Nucleus accumbens (tissue), 56 donors: ENCODE measurements at places on chromosomes 16 and 17.

GRCh38 chr17:72479113-72479512 is 358.3 kb downstream of the SOX9 start:
- no peak for DNase-seq

GRCh38 chr16:77833921-77834634 is 45.7 kb downstream of the VAT1L start:
- no peak for DNase-seq

- DNase-seq: no peak
These were observed 16.6 kb downstream of the GPR179 start for GRCh38 chr17:38326996-38327792.

- DNase-seq: no peak
These were observed 171.4 kb downstream of the COPRS start for GRCh38 chr17:31687505-31688126.

DNA sequence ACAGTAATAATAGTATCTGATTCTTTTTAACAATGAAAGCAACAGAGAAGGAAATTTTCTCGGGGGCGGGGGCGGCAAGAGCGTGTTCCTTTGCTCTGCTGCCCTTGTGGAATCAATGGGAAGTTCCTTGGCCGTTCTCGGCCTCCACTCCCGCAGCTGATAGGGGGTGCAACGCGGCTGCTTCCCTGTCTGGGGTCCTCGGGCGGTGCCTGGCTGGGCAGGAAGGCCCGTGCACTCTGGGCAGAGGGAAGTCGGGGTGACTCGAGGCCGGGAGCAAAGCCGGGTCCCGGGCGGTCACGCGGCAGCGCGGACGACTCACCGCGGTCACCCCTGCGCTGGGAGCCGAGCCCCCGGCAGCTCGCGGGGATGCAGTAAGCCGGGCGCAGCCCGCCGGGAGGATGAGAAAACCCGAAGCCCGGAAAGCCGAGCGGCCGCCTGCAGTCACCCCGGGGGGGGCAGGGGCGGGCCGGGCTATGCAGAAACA is 2.5 kb downstream of the TUBB3 start:
- no peak for DNase-seq

DNA sequence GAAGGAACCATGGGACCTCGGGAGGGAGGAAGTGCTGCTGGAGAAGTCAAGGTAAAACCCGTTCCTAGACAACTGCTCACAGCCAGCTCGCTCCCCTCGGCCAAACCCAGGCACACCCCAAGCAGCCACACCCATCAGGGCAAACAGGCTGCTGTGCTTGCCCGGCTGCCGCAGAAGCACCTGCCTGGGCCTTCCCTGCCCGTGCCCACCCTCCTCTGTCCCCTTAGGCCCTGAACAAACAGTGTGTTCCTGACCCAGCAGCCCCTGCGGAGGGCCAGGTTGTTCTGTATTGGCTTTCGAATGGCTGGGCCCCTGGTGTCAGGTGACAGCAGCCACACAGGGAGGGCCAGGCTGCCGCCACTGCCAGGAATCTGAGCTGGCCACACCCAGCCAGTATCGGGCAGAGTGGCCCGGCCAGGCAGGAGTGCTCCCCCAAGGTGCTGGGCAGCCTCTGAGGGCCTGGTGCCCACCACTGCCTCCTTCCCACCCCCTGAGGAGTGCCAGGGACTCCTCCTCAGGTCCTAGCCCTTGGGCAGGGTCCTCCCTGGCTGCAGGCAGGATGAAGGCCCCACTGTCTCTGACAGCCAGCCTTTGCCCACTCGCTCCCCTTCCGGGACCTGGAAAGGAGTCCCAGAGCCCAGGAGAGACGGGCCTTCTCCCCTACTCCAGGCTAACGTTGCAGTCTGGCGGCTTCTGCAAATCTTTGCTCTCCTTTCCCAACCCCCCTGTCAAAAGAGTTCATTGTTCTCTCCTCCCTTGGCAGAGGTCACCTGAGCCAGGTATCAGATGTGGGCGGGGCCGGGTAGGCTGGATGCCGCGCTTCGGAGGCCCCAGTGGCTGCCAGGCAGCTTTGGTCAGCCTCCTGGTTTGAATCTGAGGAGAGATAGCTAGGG is 24.0 kb downstream of the LLGL2 start:
- DNase-seq: no peak

DNA sequence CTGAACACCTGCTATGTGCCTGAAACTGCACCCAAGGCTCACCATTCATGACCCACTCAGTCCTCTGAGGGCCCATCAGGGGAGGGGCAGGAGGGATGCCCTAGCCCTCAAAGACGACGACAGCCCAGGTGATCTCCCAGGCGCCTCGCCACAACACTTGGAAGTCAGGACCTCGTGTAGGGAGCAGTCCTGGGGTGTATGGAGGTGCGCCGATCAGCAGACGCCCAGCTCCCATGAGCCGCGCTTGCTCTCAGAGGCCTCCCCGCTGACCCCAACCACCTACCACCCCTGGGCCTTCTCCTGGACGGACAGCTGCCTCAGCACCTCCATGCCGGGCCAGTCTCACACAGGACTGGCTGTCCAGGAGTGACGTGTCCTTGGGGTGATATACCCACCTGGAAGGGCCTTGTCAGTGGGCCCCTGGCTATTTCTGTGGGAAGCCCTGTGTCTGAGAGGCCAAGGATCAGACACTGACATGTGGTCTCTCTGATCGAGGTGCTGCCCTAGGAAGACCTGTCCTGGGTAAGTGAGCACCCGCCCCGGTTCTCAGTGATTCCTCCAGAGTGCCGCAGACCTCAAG is 26.7 kb downstream of the KDM8 start:
- no peak for DNase-seq

- no peak for DNase-seq
These were observed 178.3 kb downstream of the CDK5R1 start for GRCh38 chr17:32664936-32665583.

- DNase-seq: no peak
These were observed 160.1 kb downstream of the SALL1 start for GRCh38 chr16:50991006-50991405.

DNA sequence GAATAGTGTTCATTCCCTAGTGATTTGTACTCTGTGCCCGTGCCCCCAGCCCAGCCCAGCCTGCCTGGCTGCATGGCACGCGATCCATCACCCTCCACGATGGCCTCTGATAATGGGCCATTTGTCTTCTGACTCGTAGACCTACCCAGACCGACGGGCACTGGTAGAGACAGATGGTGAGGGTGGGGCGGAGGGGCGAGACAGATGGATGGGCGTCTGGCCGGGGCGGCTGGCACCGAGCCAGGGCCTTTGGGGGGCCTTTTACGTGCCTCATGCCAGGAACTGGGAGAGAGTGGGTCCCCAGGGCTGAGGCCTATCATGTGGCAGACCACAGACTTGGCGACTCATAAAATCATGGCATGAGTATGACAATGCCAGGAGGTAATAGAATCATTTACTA is 25.4 kb downstream of the CRHR1 start:
- no peak for DNase-seq

GRCh38 chr17:17186051-17186450 is 20.1 kb downstream of the PLD6 start:
- DNase-seq: no peak

DNA sequence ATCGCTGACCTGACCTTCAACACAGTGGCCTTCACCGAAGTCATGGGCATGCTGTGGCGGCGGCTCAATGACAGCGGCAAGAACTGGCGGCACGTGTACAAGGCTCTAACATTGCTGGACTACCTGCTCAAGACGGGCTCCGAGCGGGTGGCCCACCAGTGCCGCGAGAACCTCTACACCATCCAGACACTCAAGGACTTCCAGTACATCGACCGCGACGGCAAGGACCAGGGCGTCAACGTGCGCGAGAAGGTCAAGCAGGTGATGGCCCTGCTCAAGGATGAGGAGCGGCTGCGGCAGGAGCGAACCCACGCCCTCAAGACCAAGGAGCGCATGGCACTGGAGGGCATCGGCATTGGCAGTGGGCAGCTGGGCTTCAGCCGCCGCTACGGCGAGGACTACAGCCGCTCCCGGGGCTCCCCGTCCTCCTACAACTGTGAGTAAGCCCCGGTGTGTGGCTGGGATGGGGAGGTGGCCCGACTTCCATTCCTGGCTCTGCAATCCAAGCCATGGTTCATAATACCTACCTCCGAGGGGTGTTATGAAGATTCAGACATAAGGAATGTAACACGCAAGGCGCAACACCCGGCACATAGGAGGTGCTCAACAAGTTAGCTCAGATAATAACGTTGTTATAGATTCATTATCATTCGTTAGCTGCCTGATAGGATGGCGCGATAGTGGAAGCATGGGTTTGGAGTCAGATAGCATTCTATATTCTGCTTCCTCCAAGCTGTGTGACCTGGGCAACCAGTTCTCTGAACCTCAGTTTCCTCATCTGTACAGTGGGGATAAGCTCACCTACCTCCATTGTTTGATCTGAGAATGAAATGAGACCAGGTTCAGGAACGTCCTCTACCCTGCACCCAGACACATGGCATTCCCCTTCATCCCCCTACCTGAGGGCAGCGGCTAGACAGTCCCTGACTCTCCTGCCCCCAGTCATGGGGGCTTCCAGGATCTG is 4.4 kb downstream of the EPN3 start:
- no peak for DNase-seq

GRCh38 chr17:17024778-17025300 is 17.4 kb upstream of the MPRIP start:
- no peak for DNase-seq

DNA sequence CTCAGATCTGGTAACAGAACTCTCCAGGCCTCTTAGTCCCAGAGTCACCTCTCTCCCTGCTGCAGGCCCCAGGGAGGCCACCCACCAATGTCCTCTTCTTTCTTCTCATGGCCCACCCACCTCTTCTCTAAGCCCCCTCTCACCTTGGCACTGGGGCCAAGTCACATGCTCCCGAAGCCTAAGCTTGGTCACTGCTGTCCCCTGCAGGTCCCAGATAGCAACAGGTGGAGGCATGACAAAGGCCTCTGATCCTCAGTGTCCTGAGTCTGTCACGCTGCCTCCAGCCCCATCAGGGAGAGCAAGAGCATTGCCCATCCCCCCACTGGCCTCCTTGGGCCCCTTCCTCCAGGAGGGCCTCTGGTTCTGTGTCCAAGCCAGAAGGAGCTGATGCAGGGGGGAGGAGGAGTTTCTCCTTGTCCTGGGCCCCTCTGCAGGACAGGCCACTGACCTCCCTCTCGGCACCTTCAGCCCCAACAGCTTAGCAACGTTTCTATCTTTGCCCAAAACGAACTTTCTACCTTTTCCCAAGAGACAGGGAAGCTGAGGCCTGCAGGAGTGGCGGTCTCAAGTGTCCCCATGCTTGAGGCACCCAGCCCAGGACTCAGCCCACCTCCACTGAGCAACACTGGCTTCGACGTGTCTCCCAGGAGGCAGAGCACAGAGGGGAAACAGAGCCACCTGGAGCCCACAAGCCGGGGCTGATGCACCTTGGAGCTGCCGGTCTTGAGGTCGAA is 8.6 kb downstream of the P2RX1 start:
- DNase-seq: no peak

GRCh38 chr17:34502426-34502825 is 77.0 kb upstream of the TMEM132E start:
- DNase-seq: peak; percentile 7

DNA sequence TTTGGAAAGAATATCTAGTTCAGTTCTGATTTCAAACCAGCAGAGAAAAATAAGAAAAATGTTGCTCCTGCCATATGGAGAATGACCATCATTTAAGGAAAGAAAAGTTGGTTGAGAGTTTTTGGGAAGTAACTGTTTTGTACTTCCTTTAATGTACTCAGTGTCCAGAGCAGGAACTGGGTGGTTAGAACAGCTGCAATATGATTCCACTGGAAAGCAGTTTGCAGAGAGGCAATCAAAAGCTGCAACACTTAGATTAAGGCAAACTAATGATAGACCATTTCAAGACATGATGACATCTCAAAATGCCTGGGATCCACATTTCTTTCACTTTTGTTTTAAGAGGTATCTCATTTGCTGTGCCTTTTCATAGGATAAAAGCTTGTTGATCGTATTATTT is 313.3 kb upstream of the HSBP1 start:
- no peak for DNase-seq

DNA sequence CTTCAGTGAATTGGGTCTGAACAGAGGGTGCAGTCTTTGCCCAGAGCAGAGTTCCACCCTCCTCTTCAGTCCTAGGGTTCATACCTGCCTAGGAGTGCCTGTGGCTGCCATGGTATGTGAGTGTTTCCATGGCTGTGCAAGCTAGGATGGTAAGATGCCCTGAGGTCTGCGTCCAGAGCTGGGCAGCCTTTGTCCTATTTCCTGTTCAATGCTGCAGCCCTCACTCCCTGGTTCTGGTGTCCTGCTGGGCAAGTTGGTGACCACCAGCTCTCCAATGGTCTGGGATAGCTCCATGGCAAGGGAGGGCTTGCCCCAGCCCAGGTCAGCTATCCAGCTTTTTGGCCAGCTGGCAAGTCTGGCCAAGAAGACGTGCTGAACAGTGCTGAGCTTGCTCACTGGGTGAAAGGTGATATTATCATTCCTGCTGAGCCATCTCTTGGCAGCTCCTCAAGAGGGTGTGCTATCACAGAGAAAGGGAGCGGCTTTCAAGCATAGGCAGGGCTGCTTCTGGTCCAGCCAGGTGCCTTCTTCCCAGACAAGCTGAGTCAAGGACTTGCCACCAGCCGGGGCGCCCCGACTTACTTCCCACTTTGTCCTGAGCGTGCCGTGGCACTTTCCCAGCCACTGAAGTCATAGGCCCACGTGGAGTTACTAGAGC is 13.0 kb upstream of the NFATC3 start:
- DNase-seq: no peak

DNA sequence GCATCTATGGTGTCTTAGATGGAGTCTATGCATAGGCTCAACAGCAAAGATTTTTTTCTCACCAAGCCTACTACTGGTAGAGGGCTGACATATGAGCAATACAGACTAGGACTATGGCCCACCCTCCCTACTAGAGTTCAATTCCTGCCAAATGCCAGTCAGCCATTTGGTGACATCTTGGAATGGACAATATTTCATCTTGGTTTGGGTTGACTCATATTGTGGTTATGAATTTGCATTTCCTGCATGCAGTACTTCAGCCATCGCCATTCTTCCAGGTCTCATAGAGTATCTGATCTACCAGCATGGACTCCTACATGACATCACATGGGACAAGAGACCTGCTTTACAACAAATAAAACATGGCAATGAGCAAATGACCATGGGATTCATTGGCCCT is 778.1 kb upstream of the SOX9 start:
- no peak for DNase-seq

DNA sequence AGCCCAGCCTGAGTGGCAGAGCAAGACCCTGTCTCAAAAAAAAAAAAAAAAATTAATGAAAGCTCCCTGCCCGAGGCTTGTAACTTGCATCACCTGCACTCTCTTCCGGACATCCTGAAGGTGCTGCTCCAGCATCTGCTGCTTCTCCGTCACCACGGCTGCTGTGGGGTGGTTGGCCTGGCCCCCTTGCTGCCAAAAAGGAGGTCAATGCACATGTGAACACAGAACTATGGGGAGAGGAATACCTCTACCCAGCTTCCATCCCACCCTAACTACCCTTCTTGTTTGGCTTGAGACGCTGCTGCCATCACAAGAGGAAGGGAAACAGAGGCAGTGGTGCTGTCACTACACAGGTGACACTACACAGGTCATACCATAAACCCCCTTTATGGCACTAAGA is 49.0 kb downstream of the STAT3 start:
- DNase-seq: no peak

- DNase-seq: no peak
These were observed 14.8 kb downstream of the MYLK3 start for GRCh38 chr16:46733319-46733830.

GRCh38 chr17:72931635-72932034 is 160.9 kb downstream of the SLC39A11 start:
- DNase-seq: no peak

- no peak for DNase-seq
These were observed 1.5 kb upstream of the PIMREG start for GRCh38 chr17:6442775-6443174.

- no peak for DNase-seq
These were observed 155.8 kb downstream of the SNX29 start for GRCh38 chr16:12132290-12132689.
